ENCODE measurements at places on chromosomes 6 and 20.

GRCh38 chr6:142374091-142374770 is 72.4 kb downstream of the ADGRG6 start:
- no peak for DNase-seq

DNA sequence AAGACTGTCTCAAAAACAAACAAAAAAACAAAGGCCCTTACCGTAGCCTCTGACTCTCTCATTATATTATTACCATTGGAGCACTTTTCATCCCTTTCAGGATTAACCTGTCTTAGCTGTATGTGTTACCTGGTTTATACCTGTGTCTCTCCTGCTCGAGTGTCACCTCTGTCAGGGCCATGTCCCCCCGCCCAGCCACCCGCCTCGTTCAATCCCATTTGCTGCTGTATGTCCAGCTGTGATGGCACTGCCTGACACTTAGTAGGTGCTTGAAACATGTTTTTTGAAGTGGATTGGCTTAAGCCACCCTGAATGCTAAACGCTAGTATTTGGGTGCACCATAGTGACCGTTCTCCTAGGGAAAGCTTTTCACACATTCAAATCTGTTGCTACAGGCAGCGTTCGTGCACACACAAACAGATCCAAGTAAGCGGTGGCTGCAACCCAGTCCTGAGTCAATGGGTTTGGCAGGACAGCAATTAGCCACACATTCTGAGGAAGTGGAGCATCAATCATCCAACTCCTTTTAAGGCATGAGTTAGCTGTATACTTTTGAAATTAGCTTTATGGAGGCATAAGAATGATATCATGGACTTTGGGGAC is 98.9 kb upstream of the ZNF217 start:
- no peak for DNase-seq

DNA sequence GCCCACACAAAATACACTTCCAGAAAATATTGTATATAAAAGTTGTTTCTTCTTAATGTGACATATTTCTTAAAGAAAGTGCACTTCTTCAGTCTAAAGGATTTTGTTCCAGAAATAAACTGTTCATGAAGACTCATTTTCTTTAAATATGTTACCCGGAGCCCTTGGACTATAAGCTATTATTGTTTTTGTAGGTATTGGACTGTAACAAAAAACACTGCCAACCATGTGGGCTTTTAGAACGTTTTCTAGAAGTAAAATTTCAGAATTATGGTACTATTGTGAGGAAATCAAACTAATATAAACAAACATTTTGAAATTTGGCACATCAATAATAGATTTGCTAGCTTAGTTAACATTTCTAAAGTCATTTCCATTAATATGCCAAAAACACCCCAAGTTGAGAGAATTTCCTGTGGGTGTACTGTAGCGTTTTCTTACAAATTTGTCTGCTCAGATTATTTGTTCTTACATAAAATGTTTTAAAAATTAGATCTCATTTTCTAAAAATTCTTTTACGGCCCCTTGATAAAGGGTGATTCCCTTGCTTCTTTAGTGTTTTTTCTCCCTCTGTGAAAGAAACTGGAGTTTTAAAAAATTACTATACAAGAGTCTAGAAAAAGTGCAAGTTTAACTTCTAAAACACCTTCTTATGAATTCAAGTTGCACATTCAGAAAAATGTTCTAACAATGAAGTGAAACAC is 3.4 kb downstream of the NKX2-4 start:
- DNase-seq: no peak

- no peak for DNase-seq
Measured at GRCh38 chr6:72271531-72271930, 350.3 kb upstream of the KCNQ5 start.

GRCh38 chr6:111862314-111862713 is 10.9 kb downstream of the FYN start:
- DNase-seq: no peak

GRCh38 chr6:130065609-130066156 is 47.3 kb downstream of the L3MBTL3 start:
- no peak for DNase-seq

DNA sequence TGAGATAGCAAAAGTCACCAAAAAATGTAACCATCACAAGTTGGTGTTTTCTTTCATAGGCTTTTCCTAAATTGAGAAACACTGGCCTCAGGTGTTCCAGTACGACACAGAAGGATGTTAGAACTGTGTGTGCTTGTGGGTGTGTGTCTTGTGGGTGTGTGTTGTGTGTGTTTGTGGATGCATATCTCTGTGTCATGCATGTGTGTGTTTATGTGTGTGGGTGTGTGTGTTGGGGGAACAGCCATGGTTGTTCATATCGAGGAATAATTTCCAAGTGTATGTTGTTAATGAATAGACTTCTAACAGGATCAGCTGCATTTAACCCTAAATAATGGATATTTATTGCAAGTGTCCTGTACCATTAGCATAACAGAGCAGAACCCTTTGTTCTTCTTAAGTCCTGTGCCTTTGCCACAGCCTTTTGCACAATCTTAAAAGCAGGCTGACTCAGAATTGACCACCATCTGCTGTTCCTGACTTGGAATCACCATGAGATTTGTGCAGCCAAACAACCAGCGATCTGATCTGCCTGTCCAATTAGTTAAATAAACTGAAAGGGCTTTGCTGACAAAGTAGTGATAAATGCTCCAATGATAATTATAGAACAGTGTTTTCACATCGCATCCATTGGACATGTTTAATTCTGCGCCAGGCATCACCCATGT is 7.6 kb downstream of the CD93 start:
- no peak for DNase-seq

DNA sequence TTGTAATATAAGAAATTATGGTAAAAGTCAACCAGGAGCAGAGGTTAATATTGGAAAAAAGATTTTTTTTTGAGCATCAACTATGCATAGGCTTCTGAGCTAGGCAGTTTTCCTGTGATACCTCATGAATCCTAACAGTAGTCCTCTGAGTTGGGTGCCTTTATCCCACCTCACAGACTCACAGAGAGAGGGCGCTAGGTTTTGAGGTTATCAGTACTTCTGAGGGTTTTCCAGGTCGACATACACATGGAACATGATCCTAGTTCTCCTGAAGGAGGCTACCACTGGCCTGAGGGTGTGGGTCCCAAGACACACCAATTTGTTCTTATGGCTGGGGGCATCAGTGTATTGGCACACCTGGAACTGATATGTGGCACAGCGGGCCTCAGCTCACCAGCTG is 358.8 kb upstream of the JAG1 start:
- no peak for DNase-seq

GRCh38 chr20:32558526-32558925 is 26.6 kb downstream of the NOL4L start:
- no peak for DNase-seq

All from NCI-H2171 treated with DMSO at 0.1 percent for 48 hours (cell line).